Renal cortex interstitium (tissue), 15 donors: ENCODE measurements at places on chromosomes 3 and 15.

- DNase-seq = no peak
Measured at GRCh38 chr3:143526011-143526545, 322.2 kb downstream of the SLC9A9 start.

DNA sequence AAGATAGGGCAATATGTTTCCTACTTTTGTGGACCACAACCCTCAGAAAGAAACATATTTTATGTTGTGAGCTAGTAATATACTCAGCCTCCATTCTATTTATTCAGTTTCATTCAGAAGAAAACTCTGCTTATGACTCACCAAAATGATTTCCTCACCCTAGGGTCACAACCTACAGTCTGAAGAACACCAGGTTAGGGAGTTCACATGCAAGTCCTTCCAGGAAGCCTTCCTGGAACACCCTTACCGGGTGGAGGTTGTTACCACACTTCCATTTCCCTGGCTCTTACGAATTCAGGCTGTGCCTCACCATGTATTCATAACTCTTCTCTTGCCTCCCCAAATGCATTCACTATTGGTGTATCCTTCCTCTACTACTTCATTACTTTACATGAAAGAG lies 228.0 kb upstream of the ADAMTS9 start:
- DNase-seq = no peak

GRCh38 chr15:68315495-68316031 lies 38.0 kb downstream of the FEM1B start:
- DNase-seq = no peak

DNA sequence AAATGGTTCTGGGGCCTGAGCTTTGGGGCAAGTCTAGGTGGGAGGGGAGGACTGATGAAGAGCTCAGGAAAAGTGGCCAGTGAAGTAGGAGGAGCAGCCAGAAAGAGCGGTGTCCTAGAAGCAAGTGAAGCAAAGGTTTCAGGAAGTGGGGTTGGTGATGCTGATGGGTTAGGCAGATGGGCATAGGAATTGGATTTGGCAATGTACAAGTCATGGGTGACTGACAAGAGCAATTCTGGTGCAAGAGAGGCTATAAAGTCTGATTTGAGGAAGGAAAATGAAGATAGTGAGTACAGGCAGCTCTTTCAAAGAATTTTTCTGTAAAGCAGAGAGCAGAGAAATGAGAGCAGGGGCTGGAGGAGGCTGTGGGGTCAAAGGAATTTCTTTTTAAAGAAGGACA lies 19.7 kb downstream of the ALPK3 start:
- no peak for DNase-seq
